ENCODE measurements at places on chromosomes 6 and 20.

DNA sequence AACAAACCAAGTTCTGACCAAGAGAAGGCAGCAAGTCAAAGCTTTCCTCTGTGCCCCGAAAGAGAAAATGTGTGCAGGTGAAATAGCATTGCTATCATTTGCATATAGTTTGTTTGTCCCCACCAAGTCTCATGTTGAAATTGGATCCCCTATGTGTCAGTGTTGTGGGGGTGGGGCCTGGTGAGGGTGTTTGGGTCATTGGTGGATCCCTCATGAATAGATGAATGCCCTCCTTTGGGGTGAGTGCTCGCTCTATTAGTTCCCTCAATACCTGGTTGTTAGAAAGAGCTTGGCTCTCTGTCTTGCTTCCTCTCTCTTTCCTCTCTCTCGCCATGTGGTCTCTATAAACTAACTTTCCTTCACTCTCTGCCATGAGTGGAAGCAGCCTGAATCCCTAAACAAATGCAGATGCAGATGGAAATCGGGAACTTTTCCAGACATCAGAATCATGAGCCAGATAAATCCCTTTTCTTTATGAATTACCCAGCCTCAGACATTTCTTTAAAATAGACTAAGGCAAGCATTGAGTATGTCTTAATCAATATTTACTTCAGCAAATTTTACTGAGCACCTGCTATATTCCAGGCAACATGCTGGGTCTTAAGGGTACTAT lies 43.8 kb upstream of the SYNDIG1 start:
- DNase-seq = no peak

DNA sequence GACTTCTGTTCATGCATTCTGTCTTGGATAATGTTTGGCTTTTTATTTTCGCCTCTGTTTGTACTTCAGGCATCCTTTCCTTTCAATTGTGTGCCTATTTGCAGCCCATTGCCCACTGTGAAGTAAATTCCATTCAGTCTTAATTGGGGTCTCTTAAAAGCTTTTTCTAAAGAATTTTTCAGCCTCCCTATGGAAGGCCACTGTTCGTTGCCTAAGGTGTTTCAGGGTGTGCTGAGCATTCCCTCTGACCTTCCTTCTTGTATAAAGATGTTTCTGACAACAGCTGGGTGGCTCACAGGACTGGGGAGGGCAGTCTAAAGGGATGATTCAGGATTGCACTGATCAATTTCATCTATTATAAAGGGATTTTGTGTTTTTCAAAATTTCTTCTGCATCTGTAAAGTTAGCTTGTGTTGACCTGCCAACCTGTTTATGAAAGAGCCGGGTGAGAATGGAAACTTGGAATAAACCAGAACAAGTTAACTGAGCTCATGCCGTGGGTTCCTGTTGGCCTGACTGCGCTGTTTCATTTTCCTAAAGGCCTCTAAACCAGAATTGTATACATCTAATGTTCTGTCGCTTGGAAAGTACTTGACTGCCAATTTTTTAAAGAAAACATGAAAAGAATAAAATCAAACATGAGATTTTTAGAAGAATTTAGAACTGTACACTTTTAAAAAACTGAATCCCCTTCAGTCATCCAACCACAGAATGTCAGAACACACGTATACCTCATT lies 14.3 kb downstream of the PHACTR2 start:
- no peak for DNase-seq

DNA sequence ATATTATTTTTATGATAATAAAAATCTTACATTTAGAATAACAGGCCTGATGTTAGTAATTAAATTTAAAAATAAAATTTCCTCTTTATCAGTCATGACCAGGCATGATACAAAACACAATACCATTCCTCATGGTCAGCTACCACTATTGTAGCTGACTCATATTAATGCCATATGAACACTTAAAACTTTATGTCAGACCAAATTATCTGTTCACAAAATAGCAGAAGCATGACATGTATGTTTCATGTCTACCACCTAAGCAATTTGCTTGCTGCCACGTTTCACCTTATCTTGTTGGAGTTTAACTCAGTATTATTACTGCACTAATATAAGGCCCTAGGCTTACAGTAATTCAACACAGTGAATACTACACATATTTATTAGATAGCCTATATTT lies 65.7 kb downstream of the HTR1B start:
- no peak for DNase-seq

DNA sequence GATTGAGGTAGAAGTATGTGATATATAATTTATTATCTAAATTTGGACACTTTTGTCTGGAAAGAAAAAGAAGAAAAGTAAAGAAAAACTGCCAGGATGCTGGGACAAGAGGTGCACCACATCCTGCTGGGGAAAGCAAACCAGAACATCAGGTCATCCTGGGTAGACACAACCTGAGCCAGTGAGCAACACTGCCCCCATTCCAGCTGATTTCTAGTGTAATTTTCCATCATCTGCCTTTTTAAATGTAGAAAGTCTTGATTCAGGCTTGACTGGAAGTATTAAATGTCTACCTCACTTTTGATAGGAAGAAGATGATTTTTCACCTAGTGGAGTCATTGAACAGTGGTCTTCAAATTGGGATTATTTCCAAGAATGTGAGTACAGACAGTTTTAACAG lies 1164.5 kb upstream of the CITED2 start:
- no peak for DNase-seq

DNA sequence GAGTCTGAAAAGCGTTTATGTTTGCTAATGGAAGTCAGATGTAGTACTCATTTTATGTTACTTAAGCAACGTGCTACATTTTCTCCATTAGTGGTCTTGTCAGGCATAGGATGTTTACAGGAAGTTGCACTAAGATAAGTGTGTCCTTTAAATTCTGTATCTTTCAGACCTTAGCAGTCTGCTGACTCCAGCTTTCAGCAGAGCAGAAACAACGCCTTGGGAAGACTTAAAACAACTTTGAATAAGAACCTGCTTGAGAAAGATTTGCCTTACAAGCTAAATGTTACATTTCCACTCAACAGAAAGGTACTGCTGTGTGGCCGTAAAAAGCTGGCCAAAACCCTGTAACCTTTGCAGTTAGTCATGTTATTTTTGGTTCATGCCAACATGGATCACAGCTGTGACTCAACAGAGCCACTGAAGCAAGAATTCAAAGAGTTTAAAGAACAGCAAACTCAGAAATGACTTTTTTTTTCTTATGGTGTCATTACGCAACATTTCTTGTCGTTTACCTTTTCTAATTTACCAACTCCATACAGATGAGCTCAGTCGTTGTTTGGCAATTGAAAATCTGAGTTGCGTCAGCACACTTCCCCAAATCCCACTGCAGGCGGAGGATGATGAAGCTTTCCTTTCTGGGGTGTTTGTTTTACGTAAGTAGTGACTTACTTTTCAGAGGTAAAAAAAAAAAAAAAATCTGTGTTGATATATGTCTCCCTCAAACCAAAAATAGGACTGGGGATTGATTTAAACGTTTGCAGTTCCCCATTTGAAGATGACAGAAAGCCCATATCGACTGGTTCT lies 27.9 kb upstream of the BMP6 start:
- DNase-seq = peak; percentile 88

DNA sequence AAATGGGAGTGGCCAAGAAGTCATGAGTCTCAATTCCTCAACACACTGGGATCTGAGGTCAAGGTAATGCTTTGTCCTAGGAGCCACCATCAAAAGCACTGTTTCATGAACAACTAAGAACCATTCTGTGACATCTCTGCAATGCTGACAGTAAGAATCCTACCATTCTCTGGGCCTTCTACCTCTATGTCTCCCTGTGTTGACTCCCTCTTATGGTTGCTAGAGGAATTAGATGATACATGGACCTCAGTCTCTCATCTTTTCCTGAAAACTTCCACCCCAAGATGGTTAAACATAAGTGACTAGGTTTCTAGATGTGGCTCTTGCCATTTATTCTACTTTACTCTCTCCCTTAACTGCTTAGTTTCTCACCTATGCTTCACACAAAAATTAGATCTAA lies 9.1 kb downstream of the MTRF1L start:
- no peak for DNase-seq

DNA sequence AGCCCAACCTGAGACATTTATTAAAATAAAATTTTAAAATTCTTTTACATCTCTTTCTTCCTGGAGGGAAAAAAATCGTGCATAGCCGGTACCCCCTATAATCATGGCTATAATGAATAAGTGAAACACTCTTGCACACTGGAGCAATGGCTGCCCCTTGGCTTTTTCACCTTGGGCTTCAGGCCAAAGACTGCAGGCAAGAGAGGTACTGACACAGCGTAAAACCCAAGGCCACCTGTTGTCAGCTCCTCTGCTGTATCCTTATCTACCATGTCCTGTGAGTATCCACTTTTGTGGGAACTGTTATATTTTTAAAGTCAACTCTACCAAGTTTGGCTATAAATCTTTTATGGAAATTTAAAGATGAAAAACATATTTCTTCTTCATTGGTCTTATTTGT lies 23.0 kb upstream of the LY86 start:
- no peak for DNase-seq
